ENCODE measurements at places on chromosomes 5 and 9. TPM values are rescaled to one million over a fixed set of nuclear protein-coding genes. Genes with fewer than 3 reads are reported as not detected.

Gene BDP1
- total RNA-seq = 28.5 TPM

Gene ANKRD33B
- 13.5 TPM for total RNA-seq

Gene TMEM252
- total RNA-seq = not detected

Gene RAB3C
- total RNA-seq = 0.45 TPM

Gene MCCC2
- total RNA-seq = 30.2 TPM

Gene FAXDC2
- total RNA-seq = 3.6 TPM

Gene HTR1A
- not detected for total RNA-seq

Gene MPDZ
- total RNA-seq = 31.0 TPM

Gene DNAJC21
- 58.9 TPM for total RNA-seq

GRCh38 chr5:148911386-148911785 lies 85.0 kb downstream of the ADRB2 start:
- no peak for DNase-seq

GRCh38 chr5:7208938-7209337 lies 187.0 kb upstream of the ADCY2 start:
- no peak for DNase-seq

GRCh38 chr9:78973907-78974306 lies 597.9 kb upstream of the TLE4 start:
- peak; percentile 53 for DNase-seq

DNA sequence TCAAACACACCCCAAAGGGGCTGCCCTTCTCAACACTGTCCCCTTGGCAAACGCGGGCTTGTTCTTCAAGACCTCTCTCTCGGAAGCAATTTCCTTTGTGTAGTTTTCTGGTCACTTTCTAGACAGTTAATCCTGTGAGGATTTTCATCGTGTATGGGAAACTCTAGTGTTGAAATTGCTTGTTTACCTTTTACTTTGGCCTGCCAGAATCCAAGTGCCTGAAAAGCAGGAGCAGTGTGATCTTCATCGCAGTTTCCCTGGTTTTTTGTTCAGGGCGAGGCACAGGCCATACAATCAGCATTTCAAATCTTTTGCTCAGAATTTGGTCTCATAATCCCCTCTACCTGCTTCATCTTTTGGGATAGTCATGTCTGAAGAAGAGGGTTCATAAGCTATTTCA lies 115.7 kb upstream of the C9orf72 start:
- DNase-seq = no peak

GRCh38 chr5:136808756-136809155 lies 443.4 kb upstream of the TRPC7 start:
- no peak for DNase-seq

DNA sequence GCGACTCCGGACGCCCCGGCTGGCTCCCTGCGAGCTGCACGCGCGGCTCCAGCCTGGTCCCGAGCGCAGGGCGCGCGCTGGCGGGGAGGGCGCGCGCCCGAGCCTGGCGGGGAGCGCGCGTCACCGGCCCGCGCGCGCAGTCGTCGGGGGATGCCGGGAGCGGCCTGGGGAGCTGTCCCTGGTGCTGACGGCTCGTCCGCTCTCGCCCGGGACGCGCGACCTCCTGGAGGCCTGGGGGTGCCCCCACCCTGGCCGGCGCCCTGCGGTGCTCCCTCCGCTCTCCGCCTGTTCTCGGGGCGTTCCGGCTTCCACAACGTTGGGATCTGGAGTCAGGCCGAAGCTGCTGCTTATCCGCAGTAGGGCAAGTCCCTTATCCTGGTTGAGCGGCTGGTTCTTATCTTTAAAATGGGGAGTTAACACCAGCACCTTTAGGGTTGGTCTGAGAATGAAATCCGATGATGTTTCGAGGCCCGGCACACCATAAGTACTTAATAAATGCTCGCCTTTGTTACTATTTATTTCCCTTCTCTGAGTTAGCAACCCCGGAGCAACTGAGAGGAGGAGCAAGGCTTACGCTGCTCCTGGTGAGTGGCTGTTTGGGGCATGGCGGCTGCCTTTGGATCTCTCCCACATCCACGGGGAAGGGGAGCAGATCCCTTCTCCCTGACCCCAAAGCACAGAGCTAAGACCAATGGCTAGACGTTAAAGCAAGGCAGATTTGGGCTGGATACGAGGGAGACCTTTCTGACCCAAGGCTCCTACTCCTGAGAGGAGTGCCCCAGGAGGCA lies at the start of gene FAM163B:
FAM163B (minus strand) TSS at position 79 of the 788 bp plus-strand sequence. CDS start 29,166 bp downstream, outside the sequence.
- DNase-seq = peak; percentile 27

DNA sequence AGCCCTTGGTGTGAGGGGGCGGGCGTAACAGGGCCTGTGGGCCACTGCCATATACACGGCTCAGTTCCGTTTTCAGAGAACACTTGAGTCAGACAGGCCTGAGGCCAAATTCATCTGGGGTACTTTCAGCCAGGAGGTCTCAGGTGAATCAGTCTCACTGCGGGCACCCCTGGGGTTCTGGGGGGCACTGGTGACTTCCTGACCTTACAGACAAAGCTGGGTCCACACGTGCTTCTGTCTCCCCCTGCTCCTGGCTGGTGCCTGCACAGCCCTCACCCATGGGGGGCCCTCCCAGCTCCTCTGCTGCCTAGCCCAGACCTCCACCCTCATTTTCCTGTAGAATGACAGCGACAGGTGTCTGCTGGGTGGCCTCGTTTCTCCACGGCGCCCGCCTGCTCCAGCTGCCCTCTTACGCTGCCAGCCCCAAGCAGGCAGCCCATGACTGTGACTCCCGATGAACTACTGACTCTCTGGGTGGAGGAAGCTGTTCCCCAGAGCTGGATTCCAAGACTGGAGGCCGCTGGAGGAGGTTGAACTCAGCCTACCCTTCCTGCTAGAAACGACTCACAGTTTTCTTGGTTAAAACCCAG lies 374.1 kb upstream of the IRX4 start:
- DNase-seq = no peak

DNA sequence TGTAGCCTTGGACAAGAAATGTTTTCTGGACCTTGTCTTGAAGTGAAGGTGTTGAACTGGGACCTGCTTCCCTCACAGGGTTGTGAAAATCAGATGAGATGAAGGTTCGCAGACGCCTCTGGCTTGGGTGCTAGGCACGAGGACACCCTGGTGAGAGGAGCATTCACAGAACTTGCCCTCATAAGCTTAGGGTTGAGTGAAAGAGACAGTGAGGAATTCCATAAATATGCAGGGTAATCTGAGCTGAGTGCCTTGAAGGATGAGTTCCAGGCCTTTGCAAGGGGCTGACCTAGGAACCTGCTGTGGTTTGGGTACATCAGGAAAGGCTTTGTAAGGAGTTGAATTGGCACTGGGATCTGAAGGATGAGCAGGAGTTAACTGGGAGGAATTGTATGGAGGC lies 75.7 kb upstream of the SAP30L start:
- DNase-seq = peak; percentile 46

GRCh38 chr9:114249424-114250234 lies 73.3 kb upstream of the ORM1 start:
- DNase-seq = no peak

DNA sequence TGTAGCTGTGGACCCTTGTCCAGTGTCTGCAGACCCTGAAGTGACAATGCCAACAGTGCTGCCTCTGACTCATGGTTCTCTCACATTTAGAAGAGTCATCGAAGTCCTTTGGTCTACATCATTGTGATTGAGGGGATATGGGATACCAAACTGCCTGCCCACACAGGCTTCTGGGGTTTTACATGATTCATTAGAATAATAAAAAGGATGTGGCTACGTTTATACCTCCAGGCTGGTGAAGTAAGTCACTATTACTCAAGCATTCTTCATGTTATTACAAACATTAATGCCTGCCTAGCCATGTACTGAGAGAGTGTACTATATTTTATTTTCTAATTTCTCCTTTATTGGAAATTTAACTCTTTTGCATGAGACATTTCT lies 365.7 kb downstream of the SPATA31D1 start:
- peak; percentile 96 for DNase-seq

- DNase-seq = no peak
Observed at GRCh38 chr9:109973336-109973735, 193.3 kb downstream of the PALM2AKAP2 start.

DNA sequence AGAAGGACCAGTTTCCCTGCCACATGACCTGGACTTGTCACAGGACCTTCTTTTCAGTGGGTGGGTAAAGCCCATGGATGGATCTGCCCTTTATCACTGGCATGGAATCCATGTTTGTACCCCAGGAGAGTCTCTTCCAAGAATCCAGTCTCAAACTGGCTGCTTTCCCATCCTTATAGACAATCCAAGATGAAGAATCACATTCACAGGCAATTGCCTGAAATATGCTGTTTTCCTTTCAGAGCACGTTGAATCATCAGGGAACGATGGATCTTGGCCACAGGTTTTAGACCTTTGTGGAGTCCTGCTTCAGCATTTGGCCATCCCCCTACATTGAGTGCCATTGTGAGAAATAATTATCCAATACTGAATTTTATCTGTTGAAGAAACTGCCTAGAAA lies 319.8 kb downstream of the ASTN2 start:
- peak; percentile 44 for DNase-seq

- DNase-seq = no peak
Observed at GRCh38 chr5:147509041-147509709, 693 bp downstream of the DPYSL3 start.

DNA sequence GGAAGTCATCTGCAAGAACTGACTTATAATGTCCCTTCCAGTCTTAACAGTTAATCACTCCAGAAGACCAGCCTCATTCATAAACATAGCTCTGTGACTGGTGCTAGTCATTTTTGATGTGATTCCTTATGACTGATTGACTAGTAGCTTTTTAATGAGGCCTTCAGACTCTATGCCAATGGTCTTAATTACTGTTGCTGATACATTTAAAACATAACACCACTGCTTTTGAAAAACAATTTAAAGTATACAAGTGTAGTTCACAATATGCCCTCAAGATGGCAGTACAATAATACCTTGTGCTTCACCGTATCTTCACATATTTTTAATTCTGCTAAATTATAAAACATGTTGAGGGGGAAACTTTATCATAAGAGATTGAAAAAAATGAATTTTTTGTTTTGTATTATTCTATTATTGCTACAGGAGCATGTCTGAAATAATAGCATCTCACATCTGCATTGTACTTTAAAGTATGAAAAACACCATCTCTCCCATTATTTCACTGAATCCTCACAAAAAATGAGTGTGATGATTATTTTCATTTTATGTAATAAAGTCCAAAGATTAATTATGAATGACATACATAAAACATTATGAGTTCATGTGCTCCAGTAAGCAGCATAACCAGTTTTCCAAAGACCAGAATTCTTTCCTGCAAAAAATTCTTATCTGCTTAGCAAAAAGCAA lies 55.2 kb upstream of the SHISAL2B start:
- DNase-seq = peak; percentile 4

DNA sequence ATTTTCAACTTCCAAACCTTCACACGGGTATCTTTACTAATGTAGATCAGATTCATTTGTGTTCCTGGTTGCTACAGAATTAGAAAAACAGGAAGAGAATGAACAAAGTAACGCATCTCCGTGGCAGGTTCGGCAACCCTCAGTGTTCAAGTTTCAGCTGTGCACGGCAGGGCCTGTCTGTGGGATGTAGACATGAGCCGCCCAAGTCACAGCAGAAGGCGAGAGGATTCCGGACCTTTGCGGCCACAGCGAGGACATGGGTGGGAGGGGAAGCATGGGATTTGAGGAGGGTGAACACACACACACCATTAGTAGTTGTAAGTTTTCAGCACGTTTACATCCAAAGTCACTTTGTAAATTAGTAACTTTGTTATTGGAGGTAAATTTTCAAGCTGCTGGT lies 31.7 kb upstream of the CEP72 start:
- no peak for DNase-seq

DNA sequence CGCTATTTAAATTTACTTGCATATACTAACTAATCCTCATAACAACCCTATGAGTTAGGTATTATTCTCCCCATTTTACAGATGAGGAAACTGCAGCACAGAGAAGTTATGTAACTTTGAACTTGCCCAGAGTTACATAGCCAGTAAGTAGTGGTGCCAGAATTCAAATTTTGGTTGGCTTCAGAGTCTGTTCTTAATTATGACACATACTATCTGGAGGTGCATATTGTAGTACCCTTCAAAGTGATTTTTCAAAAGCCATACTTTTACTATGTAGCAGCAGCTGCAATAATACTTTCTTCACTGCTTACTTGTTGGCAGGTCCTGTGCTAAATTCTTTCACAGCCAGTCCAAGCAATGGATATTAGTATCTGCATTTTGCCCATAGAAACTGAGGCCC lies 16.4 kb downstream of the MAN2A1 start:
- DNase-seq = no peak

GRCh38 chr5:1141834-1142233 lies 30.0 kb upstream of the SLC12A7 start:
- DNase-seq = no peak

DNA sequence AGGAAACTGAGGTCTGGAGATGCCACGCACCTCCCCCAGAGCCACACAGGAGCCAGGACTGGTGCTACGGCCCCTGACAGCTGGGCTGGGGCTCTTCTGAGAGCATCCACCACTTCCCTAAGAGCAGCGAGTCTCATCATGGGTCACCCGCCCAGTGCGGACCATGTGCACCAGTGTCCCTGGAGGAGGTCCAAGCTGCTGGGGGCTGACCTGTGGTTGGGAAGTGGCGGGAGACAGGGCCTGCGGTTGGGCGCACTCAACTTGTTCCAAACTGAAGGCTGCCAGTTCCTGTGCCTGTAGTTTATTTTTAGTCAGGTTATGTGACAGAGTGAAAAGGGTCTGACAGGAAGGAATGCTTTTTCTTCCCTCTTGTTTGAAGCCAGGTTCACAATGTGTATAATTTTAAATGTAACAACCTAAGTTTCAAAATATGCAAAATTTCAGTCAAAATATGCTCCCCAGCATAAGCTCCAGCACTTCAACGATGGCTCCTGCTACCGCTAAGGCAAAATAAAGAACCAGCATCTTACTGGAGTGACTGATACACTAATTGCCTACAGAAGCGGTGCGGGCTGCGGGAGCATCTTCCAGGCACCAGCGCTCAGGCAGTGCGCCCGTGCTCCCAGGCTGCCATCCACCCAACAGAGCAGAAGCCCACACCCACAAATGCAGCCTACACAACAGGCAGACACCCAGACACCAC lies 14.8 kb downstream of the BARHL1 start:
- no peak for DNase-seq

- peak; percentile 44 for DNase-seq
Observed at GRCh38 chr9:86098824-86099700, at the start of gene GOLM1. Gene GOLM1 (minus strand): TSS chr9:86099558. CDS start chr9:86079320, 20,238 bp downstream.

DNA sequence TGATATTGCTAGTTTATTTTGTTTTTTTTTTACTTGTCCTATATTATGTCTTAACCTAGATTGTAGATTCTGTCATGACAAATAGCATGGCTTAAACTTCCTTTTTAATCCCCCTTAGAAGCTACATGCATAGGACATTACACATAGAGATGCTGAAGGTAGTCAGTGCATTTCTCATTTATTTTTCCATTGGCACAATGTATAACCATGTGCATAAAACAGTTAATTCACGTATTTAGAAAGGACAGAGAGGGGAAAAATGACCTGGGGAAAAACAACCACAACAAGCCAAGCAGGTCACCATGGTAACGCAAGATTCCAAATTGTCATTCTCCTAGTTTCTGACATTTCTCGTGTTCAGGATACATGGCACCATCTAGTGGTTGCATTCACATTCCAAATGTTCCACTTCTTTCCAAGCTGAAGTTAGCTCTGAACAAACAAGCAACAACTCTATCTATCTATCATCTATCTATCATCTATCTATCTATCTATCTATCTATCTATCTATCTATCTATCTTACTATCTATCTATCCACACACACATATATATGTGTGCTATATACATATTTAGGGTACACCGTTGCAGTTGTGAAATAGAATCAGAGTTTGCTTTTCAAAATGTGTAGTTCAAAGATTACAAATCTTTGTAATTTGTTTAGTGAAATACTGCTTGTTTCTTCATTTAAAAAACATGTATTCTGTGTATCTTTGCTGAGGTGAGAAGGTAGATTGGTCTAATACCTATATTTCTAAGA lies 487.2 kb upstream of the ST8SIA4 start:
- DNase-seq = peak; percentile 34

Measured in astrocyte (in vitro differentiated cells and primary cell).